Dermis microvascular lymphatic vessel endothelial cell (primary cell): ENCODE measurements at places on chromosomes 6 and 20. TPM values are rescaled to one million over a fixed set of nuclear protein-coding genes. Genes with fewer than 3 reads are reported as not detected.
A peak's percentile ranks its signal among the peaks of the same experiment; 100 is the strongest.

PHACTR3 gene
- total RNA-seq = 2.4 and 3.2 TPM in 2 replicates

FIG4 gene
- 8.2 and 10.7 TPM in 2 replicates for total RNA-seq

PBOV1 gene
- total RNA-seq = not detected in 2 replicates

SLC25A27 gene
- total RNA-seq = 0.26 and 0.51 TPM in 2 replicates

SAMD5 gene
- total RNA-seq = 0.51 and 2.4 TPM in 2 replicates

SKIC2 gene
- total RNA-seq = 25.4 and 33.5 TPM in 2 replicates

- DNase-seq = no peak
Measured at GRCh38 chr6:75788894-75789293, 39.9 kb downstream of the MYO6 start.

GRCh38 chr6:132742495-132742894 lies 15.2 kb downstream of the VNN2 start:
- no peak for DNase-seq

- no peak for DNase-seq
Measured at GRCh38 chr6:167654389-167654788, 172.3 kb upstream of the AFDN start.

DNA sequence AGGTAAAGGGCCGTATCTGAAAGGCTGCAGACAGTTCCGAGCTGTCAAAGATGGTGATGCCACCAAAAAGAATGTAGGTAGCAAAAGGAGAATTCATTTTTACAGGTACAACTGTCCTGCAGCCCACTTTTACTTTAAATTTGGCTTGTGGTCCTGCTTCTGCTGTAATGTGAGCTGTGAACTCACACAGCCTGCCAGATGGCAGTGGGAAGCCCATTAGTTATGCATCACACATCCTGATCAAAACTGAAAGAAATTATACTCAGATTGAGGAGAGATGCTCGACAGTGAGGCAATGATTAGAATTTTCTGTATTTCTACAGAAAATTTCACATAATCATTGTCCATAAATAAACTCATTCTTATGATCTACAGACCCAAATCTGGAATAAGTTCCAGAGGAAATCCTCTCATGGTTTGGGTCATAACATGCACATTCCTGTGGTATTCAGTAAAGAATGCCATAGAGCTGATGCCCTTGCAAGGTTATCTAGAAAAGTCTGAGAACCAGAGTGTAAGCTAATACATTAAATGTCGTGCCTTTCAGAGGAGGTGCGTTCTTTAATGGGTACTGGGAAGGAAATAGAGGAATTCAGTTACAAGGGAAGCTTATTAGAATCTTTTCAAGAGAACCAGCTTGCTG lies 23.9 kb upstream of the E2F3 start:
- no peak for DNase-seq

DNA sequence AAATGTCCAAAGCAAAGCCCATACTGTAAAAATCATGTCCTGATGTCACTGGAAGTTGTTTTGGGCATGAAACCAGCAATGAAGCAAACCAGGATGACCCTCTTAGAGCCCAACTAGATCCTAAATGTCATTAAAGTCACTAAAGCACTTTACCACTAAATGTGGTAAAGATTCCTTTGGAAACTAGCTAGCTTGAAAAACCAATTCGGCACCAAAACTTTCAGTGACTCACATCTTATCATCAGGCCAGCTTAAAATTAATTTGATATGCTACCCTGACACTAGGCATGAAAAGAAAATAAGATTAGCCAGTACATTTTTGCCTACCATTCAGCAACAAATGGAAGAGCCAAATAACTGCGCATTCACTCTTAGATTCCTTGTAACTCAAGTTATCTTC lies 145.8 kb downstream of the PACRG start:
- no peak for DNase-seq

- no peak for DNase-seq
Measured at GRCh38 chr20:19375395-19375794, 163.0 kb downstream of the SLC24A3 start.

DNA sequence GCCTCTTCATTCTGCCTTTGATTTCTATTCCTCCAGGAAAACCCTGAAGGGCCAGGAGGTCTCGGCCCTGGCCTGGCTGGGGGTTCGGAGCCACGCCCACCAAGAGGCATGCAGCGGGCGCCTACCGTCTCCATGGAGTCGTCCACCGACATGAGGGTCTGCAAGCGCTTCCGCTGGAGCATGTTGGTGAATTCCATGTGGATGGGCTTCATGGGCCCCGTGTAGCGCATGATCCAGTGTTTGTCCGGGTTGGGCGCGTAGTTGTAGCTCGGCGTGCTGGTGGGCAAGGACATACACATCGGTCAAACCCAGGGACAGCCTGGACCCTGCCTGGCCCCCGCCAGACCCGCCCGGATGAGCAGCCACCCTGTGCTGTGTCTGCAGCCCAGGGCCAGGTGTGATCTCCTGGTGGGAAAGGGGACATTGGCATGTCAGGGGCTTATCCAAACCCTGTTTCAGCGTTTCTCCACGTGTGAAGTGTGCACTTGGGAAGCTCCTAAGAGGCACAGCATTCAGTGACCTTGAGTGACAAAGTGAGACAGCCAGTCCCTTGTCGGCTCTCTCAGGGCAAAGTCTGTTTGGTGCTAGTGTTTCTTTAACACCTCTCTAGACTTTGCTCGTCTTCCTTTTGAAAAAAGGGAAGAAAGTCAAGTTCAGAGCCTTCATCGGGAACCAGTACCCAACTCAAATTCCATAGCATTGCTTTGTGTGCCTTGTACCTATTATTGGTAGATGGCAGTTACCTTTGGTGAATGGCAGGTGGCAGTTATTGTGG lies 100.8 kb downstream of the SULF2 start:
- no peak for DNase-seq

GRCh38 chr6:170286934-170287265 lies 4.0 kb downstream of the DLL1 start:
- no peak for DNase-seq

DNA sequence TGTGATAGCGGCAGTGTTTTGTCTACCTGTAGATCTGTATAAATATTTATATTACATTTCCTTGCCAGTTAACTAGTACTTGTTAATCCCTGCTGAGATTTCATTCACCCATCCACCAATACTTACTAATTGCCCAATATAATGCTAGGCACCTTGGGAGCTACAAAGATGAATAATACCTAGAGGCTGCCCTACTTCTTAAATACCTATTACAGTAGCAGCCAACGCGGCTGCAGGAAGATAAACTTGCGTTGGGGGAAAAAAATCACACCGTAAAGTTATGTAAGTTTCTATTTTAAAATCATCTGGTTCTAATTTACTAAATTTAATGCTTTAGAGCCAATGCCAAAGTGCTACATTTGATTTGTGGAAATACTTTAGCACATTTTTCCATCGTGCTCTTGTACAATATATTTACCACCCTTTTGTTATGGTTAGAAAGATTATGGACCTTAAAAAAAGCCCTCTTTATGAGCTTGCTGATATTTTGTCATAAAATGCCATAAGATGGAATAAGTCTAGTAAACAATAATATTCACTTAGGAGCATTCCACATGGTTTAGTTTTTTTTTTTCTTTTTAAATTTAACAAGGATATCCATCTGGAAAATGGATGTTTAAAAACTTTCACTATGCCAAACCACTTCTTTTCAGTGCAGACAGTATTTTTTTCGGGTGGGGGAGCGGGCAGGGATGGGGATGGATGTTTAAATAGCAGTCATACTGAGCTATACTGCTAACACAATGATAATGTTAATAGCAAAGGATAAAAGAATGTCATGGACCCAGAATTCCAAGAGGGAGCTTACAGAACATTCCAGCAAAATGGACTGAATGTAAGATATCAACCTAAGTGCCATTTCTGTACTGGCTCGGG lies 13.2 kb upstream of the NEDD9 start:
- no peak for DNase-seq

- DNase-seq = no peak
Measured at GRCh38 chr6:35489995-35490791, 6.7 kb downstream of the TEAD3 start.

DNA sequence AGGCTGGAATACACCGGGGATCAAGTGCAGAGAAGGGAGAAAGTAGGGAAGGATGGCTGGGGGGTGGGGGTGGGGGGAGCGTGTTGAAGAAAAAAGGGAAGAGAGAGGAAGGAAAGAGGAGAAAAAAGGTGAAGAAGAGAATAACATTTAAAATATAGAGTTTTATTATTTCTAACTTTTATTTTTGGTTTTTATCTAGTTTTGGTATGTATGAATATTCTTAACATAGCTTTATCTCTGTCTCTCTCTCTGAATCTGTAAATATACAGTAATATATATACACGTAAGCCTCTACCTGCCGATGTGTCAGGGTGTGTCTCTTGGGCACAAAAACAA lies 30.0 kb downstream of the HLA-F start:
- no peak for DNase-seq

GRCh38 chr20:49187330-49187850 lies 744 bp downstream of the STAU1 start:
- peak; percentile 19 for DNase-seq
